Iris pigment epithelial cell (primary cell): ENCODE measurements at places on chromosomes 6 and 20.

- peak; percentile 96 for DNase-seq
Observed at GRCh38 chr6:105359419-105360370, 43.2 kb downstream of the PREP start.

DNA sequence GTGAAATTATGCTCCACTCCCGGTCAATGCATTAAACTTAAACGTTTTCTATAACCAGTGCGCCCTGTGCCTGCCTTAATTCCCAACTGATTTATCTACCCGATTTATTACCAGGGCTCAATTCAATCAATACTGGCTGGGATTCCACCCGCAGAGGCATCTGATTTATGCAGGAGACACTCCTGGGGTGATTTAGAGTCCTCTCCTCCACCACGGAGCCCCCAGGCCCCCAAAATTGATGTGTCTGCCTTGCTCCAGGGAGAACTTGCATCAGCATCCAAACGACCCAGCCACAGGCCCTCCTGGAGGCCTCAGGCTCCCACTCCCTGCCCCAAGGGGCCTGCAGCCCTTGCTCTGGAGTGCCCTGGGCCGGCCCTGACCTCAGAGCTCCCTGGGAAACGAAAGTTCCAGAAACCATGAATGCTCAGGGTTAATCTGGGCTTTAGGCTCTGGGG lies 29.5 kb downstream of the ANKRD60 start:
- no peak for DNase-seq

GRCh38 chr20:41228858-41229257 lies 88.7 kb downstream of the ZHX3 start:
- DNase-seq: peak; percentile 28

GRCh38 chr20:25076201-25076600 lies 5.7 kb downstream of the VSX1 start:
- DNase-seq: no peak

DNA sequence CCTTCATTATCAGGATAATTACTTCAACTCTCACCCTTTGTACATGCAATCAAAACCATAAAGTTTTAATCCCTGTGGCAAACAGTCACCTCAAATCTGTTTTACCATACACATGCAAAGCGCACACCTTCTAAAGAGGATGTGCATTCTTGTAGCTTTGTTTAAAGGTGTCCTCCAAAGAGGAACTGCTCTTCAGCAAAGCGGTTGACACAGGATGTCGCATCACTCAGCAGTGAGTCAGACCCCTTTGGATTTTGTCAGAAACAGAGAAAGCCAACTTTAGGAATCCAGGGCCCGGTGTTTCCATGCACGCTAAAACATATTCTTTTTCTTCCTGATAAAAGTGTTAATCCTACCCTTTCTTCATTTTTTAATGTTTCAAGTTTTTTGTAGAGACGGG lies 268.3 kb upstream of the ARID1B start:
- no peak for DNase-seq

- no peak for DNase-seq
Observed at GRCh38 chr20:20012541-20012940, 4.6 kb upstream of the NAA20 start.

DNA sequence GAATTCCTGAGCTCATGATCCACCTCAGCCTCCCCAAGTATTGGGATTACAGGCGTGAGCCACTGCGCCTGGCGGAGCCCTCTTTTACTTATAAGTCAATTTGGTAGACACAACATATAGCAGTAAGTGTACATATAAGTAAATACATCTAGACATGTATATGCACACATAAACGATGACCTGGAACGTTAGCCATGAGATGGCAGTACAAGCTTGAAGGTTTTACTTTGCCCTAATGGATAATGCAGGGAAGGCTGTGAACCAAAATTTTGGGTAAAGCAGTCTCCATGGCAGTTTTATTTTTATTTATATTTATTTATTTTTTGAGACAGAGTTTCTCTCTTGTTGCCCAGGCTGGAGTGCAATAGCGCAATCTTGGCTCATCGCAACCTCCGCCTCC lies 2.4 kb upstream of the GNMT start:
- no peak for DNase-seq

- peak; percentile 28 for DNase-seq
Observed at GRCh38 chr6:41022294-41022693, 16.7 kb downstream of the UNC5CL start.

- DNase-seq: no peak
Observed at GRCh38 chr6:147911057-147911456, 402.6 kb downstream of the SAMD5 start.

GRCh38 chr20:50675671-50676376 lies 15.5 kb downstream of the RIPOR3 start:
- DNase-seq: no peak

GRCh38 chr6:132780770-132781371 lies 17.6 kb downstream of the SLC18B1 start:
- peak; percentile 52 for DNase-seq

DNA sequence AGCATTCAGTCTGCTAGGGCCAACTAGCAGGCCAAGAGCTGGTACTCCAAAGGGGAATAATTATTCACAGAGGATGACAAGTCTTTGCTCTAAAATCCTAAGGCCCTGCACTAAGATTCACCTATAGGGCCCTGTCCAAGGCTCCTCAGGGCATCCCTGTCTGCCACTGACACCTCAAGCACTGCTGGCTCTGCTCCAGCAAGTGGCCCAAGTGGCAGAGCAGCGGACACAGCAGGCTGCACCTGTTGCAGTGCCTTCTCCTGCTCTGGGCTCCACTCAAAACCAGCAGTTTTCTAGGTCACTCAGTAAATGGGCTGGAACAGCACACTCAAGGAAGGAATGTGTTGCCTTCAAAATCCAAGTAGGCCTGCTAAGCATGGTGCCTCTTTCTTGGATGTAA lies 36.4 kb upstream of the SMOC2 start:
- no peak for DNase-seq

- DNase-seq: no peak
Observed at GRCh38 chr20:53296025-53296424, 297.6 kb downstream of the ZNF217 start.
